ENCODE measurements at places on chromosomes 3 and 15. TPM values are rescaled to one million over a fixed set of nuclear protein-coding genes. Genes with fewer than 3 reads are reported as not detected.

EIF4E3 gene
- 2.6 TPM for total RNA-seq

DNA sequence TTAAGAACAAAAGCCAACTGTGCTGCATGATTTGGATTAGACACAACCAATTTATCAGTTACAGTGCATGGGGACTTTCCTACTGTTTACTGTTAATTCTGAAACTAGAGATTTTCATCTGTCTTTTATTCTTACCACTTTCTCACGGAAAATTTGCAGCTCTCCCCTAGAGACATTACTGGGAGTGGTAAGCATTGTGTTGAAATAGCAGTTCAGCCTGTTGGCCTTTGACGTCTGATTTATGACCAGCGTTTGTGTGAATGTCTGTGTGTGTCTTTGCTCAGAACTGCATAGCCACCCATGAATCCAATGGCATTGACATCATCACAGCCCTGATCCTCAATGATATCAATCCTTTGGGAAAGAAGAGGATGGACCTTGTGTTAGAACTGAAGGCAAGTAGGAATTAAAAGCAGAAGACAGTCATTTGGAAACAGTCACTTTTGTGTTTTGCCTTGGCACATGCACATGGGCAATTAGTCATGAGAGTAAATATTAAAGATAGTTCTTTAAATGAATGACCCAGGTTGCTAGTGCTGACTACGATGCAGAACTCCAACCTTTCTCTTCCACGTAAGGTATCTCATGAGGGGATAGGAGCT is 202.2 kb upstream of the BHLHE40 start:
- DNase-seq, result peak; percentile 80

DNA sequence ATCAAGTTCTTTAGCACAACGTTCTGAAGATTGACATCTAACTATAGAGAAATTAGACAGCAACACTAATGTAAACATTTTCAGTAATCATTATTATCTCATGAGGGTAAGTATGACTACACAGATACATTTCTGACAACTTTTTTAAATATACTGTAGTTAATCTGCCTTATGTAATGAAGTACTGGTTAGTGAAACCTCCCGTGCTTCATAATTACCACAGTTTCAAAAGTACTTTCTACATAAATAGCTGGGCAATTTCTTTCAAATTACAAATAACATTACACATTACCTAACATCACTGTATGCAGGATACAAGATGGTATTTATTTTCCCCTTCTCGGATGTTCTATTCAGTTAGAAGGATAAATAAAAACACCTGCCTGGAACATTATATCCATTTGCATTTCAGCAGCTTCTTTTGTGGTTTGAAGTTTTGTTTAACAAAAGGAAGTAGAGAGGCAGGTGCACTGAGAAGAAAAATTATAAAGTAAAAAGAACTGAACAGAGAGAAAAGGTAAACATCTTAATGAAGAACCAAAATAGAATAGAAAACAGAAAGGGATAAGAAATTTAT is 1241.5 kb upstream of the GBE1 start:
- DNase-seq, result no peak

DNA sequence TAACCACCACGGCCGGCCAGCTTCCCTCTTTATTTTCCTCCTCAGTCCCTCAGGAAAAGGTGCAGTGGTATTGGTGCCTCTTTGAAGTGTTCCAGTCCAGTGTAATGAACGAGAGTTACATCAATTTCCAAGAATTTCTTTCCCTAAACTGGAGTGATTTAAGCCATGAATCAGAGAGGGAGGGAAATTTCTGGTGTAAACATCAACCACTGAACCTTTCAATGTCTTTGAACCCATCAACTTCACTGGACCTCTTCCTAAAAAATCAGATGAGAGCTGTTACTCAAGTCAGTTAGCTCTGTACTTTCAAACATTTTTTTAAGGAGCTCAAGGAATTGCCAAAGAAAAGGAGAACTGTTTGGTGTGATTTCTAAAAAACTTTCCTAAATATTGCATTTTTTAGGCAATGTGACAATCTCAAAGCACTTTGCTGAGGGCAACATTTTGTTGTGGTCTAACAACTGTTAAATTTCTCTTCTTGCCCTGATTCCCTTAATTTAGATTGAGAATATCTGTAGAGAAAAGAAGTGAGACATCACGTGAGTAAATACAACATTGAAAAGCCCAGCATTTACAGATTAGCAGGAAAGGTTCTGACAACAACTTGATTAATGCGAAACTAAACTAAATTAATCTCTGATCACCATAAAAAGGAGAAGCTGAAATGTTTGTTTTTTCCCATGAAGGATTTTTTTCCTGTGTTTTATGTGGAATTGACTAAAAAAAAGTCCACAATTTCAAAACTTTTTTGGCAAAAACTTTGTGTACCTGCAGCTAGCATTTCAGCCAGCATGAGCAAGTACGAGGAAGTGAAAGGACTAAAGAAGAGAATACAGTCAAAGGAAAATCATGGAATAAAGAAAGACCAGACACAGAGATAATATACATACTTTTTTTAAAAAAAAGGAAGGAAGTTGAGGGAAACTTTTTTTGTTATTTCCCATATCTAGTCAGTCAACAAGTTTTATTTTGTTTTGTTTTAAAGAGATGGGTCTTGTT is 9.1 kb upstream of the DAZL start:
- DNase-seq, result no peak

- no peak for DNase-seq
Observed at GRCh38 chr15:68187559-68187958, 17.6 kb downstream of the CALML4 start.

OR5K1 gene
- total RNA-seq, result not detected

DNA sequence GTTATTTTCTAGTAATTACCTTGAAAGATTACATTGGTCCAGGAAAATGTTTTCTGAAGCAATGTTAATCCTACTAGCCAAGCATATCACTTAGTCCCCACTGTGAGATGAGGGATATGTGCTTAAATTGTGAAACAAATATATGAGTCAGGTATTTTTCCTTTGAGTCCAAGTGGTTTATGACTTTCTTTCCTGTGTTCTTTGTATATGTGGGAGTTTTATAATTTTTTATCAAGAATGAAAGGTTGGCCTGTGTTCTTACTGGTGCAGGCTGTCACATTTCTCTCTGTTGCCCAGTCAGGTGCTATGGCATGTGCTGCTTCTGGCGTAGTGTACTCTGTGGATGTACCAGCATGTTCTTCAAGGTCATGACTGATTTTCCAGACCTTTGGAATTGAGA is 147.4 kb downstream of the CMSS1 start:
- DNase-seq, result peak; percentile 31
